H54 (cell line): ENCODE measurements at places on chromosomes 5 and 9.

- DNase-seq: no peak
Observed at GRCh38 chr5:122705851-122706250, 69.0 kb upstream of the SNX2 start.

DNA sequence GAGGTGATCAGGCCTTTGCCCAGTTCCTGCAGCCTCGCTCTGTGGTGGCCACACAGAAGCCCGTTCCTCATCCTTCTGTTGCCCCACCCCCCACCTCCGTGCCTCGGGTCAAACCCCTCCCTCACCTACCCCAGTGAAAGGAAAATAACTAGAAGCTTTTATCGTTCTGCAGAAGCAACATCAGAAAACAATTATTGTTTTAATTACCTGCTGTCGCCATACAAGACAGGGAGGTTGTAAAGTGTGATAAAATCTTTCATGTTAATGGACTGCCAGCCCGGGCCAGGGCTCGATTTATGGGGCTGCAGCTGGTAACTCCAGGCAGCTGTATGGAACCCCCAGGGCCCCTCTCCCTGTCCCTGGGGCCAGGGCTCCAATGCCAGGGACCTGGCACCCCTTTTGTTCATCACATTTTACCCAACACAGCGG, 20.6 kb downstream of the UNC5A start:
- no peak for DNase-seq

DNA sequence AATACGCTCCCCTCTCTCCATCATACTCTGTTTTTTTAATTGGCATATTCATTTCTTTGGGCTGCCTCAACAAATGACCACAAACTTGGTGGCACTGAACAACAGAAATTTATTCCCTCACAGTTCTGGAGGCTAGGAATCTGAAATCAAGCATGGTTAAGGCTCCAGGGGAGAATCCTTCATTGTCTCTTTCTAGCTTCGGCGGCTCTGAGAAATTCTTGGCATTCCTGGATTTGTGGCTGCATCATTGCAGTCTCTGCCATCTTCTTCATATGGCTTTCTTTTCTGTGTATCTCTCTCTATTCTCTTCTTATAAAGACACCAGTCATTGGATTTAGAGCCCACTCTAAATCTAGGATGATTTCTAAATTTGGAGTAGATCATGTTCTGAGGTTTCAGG, 10.9 kb upstream of the SLC24A2 start:
- DNase-seq: no peak

- DNase-seq: no peak
Observed at GRCh38 chr9:10008101-10008799, 604.6 kb downstream of the PTPRD start.

DNA sequence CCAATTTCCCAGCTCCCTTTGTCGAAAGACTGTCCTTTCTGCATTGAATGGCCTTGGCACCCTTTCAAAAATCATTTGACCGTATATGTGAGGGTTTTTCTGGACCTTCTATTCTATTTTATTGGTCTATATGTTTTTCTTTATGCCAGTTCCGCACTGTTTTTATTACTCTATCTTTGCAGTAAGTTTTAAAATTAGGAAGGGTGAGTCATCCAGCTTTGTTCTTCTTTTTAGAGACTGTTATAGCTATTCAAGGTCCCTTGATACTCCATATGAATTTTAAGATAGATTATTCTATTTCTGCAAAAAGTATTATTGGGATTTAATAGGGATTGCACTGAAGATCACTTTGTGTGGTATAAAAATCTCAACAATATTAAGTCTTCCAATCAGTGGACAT, 44.2 kb upstream of the STARD4 start:
- no peak for DNase-seq

- DNase-seq: no peak
Observed at GRCh38 chr5:120545007-120545406, 80.9 kb downstream of the PRR16 start.

DNA sequence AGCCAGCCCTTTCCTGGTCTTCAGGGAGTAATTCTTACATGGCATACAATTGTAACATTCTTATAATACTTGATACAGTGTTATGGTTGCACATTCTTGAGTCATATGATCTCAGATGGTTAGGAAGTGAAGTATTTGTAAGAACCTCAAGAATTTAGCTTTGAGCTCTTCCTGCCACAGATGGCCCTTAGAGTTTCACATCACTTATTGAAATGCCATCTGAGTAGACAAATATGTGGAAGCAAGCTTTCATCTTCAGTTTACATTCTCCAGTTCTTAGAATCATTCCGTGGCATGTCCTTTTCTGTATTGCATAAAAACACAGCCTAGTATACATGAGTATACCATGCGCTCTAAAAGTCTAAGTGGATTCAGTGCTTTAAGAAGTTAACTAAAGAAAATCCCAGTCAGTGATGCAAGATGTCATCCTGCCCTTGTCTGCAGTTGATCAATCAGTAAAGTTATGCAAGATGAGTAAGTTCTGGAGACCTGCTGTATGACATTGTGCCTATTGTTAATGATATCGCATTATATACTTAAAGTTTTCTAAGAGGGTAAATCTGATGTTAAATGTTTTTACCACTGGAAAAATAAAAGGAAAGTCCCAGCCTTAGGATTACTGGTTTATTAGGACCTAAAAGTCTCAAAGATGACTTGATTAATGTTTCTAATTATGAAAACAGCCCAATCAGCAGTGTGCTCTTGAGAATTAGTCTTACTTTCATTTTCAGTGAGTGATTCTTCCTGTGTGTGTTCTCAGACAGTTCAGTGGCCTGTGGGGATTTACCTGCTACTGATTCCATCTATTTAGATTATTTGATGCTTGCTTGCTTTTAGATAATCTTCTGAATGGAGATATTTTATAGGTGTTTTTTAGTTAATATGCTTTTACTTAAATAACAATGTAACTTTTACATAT, 29.4 kb downstream of the RHOBTB3 start:
- DNase-seq: peak; percentile 18

DNA sequence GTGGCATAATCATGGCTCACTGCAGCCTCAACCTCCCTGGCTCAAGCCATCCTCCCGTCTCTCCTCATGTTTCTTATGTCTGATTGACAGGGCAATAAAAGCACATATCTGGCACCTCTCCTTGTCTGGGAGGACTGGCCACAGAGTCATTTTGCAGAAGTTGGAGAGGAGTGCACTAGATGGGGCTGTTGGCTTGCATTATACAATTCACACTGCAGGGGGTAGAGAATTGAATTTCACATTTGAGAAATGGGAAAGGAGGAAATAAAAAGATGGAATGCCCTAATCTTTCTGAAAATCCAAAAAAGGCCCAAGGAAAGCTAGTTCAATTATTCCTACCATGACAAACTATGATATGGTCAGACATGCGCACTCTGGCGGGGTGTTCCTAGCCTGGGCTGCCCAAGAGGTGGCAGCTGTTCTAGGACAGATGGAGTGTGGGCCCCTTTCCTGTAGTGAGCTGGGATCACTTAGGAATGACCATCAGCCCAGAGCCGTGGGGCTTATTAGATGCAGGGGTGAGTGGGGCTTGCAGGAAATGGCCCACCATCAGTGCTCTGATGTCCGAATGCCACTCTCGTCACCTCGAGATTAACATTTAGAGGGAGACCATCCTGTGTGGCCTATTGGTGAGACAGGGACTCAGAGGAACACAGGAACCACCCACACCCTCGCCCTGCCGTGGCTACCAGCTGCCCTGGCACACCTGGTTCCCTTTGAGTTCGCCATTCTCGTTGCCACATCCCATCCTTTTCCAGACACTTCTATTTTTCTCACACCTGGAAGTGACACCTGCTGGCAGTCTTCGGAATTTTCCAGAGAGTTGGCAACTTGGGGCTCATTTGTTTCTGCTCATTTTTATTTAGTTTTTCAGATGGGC, 21.8 kb upstream of the ANKRD18A start:
- DNase-seq: peak; percentile 11

- no peak for DNase-seq
Observed at GRCh38 chr9:27426511-27427271, 97.4 kb upstream of the IFNK start.

GRCh38 chr5:113270086-113270485, 164.7 kb downstream of the TSSK1B start:
- DNase-seq: no peak

- DNase-seq: no peak
Observed at GRCh38 chr9:16386007-16386826, 484.3 kb downstream of the BNC2 start.

- DNase-seq: no peak
Observed at GRCh38 chr5:80895523-80895922, 64.6 kb upstream of the RASGRF2 start.

DNA sequence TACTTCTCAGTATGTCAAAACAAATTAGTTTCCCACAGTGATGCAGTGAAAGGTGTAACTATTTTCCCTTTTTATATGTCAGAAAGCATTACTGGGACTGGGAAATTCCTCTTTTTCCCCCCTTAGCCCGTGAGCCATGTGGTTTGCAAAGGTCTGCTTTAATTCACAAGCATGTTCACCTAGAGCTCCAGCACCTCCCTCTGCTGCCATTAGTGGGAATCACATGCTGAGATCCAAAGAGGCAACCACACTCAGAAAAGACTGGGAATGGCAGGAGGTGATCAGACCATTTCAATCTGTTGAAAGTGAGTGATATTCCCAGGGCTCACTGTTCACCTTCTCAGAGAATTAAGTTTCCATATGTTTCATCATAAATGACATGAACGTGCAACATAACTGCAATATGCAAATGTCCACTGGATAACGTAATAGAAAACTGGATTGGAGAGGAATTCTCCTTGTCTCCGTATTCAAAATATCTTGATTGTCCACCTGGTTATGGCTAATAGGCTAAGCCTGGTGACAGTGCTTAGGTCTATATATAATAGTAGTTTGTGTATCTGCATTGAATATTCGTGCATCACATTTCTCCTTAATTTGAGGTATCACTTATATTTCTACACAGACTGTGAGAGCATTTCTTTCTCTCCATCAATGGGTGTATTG, 703.5 kb upstream of the WWC1 start:
- DNase-seq: peak; percentile 9

GRCh38 chr5:38546691-38547146, 9.7 kb downstream of the LIFR start:
- no peak for DNase-seq

GRCh38 chr9:94761481-94761880, 35.0 kb downstream of the AOPEP start:
- DNase-seq: no peak

GRCh38 chr9:123863164-123863855, 66.6 kb downstream of the DENND1A start:
- no peak for DNase-seq

- no peak for DNase-seq
Observed at GRCh38 chr9:108997112-108997511, 16.2 kb downstream of the CTNNAL1 start.

- no peak for DNase-seq
Observed at GRCh38 chr5:124310453-124310852, 436.0 kb downstream of the ZNF608 start.

DNA sequence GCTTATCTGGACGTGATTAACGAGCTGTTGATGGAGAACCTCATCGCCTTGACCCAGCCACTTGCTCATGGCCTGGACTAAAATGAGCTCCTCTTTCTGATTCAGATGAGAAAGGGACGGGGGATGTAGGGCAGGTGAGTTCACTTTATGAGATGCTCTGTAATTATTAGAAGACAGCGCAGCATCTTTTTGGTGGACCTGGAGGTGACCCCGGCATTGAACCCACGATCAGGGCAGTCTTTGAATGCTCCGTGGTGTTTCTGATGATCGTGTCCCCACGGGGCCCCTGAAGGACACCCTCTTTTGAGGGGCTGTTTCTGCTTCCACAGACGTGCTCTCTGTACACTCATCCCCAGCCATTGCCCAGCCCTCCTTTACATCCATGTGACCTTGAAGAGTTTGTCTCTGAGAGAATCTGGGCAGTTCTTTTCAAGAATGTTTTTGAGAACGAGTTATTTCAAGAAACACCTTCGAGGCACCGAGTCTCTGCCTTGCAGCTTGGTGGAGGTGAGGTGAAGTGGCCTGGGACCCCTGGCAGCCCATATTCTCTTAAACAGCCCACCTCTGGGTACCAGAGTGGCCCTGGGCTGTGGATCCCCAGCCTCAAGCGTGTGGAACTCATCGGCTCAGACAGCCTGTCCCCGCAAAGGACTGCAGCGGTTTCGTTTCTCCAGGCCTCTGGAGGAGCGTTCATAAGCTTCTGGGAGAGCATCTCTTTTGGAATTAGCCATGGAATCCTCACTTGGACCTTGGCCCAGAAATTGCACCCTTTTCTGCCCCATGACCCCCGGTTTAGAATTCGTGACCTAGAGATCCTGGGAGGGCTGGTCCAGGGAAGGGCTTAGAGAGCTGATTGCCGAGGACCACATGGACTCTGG, 50.3 kb downstream of the COL5A1 start:
- no peak for DNase-seq

DNA sequence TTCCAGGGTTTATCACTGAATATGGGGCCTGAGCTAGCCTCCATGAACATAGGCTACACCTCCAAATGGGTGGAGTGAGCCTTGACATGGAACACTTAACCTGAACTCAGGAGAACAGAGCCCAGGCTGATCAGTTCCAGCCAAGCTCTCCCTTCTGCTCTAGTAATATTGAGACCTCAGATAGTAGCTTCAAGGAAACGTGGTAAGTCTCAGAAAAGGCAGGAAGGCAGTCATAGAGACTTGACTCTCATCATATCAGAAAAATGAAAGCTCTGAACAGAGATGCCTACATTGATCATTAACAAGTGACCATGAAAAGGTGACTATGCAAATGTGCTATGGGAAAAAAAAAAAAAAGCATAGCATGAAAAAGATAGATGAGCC, 40.5 kb upstream of the MYO10 start:
- DNase-seq: no peak

- DNase-seq: no peak
Observed at GRCh38 chr5:158010831-158011230, 151.9 kb upstream of the CLINT1 start.

- DNase-seq: no peak
Observed at GRCh38 chr9:84970432-84970831, 300.9 kb downstream of the NTRK2 start.

DNA sequence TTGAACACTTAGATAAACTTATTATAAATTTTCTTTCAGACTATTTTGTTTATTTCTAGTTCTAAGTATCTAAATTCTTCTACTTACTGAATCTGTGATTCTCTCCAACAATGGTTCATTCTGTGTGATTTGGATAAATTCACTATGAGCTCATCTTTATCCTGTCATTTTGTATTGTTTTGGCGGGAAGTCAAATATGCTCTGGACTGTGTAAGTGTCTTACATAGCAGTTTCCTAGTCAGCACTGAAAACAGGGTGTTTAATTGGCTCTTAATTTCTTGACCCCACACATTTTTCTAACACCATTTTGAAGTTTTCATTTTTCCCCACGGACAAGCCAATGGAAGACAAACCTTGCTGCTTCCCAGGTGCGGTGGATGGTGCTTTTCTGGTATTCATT, 207.0 kb upstream of the ACO1 start:
- DNase-seq: no peak

DNA sequence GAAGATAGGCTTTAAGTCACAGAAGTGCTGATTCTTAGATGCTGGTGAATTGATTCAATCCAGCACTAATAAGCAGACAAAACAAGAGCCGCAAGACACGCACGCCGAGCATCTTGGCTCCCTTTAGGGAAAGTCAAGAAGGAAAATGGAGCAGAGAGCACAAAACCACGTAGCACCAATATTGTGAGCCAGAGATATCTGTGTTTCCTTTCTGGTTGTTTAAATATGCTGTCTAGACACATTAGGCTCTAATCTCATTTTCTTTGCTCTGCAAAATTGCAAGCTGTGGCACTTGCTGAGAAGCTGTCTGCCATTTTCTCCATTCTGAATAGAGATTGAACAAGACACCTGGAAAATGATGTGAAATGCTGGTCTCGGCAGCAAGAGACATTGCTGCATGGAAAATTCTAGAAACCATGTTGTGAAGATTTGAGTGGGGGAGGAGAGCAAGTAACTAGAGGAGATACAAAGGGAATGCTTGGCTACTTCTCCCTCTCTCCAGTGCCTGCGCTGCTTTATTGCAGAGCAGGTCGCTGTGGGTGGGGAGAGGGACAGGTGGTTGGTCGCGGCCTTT, 336.3 kb downstream of the MED10 start:
- DNase-seq: no peak
